ENCODE measurements at places on chromosomes 2 and 18.

DNA sequence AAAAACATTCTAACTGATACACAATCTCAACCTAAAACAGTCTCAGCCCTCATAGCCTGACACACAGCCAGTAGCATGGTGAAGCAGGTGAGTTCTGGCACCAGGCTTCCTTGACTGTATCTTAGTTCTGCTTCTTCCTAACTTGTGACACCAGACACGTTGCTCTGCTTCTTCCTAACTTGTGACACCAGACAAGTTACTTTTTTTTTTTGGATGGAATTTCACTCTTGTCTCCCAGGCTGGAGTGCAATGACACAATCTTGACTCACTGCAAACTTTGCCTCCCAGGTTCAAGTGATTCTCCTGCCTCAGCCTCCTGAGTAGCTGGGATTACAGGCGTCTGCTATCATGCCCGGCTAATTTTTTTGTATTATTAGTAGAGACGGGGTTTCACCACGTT, 6.7 kb upstream of the ATG16L1 start:
- DNase-seq = no peak

DNA sequence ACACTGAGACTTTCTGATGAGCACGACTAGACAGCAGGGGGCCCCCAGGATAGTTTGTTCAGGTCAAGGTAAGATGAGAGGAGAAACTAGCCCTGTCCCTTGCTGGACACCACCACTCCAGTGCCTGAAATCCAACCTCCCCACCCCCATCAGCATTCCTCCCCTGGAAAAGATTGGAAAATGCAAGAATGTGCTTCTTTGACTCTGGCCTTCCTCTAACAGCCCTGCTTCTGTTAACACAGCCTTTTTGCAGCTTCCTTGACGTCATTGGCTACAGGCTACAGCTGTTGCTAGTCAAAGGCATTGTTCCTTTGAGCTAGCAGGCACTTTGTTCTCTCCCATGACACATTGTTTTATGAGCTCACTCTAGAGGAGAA, 20.1 kb upstream of the LTBP1 start:
- DNase-seq = no peak

DNA sequence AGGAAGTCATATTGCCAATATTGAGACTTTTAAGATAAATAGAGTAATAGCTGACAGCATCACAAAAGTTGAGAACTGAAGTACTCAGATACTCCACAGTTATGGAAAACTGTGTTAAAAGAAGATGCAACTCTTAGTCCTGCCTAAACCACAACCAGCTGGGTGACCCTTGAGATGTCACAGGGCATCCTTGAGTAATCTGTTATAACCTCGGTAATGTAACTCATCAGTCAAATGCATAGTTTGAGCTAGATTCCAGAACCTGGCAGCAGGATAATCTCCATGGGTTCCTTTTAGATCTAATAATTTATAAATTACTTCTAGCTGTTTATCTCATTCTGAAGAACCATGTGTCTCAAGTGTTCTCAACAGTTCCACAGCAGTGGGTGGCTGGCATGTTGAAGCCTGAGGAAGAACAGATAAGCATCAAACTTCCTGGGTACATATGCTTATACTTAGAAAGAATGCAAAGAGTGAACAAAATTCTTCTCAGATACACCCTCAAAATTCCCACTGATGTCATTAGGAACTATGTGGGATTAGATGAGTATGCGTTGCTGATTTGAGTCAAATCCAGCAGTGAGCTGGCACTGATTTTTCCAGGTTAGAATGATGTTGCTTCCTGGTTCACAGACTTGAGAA, 304.1 kb upstream of the ERBB4 start:
- no peak for DNase-seq

- DNase-seq = no peak
These were observed 12.1 kb upstream of the ARMC9 start for GRCh38 chr2:231186325-231186724.

DNA sequence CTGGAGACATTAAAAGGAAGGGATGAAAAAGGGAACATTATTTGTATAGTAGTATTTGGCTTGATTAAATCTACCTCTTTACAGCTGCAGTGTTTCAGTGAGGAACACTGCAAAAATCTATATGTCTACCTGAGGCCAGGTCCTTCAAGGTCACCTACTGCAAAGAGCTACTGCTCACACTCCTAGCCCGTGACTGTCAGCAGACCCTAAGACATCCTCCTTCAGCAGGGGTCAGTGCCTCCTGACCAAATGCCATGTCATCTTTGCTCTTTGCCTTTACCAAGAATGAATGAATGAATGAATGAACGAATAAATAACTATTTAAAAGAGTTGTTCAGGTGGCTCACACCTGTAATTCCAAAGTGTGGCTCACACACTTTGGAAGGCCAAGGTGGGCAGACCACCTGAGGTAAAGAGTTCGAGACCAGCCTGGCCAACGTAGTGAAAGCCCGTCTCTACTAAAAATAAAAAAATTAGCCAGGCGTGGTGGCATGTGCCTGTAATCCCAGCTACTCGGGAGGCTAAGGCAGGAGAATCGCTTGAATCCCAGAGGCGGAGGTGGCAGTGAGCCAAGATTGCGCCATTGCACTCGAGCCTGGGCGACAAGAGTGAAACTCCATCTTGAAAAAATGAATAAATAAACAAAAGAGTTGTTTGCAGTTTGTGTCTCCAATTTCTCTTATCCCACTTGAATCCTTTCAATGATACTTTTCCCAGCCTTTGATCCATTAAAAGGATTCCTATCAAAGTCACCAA, 84.3 kb upstream of the GRB14 start:
- no peak for DNase-seq

- DNase-seq = no peak
These were observed 11.5 kb upstream of the ALPK2 start for GRCh38 chr18:58640428-58640805.

DNA sequence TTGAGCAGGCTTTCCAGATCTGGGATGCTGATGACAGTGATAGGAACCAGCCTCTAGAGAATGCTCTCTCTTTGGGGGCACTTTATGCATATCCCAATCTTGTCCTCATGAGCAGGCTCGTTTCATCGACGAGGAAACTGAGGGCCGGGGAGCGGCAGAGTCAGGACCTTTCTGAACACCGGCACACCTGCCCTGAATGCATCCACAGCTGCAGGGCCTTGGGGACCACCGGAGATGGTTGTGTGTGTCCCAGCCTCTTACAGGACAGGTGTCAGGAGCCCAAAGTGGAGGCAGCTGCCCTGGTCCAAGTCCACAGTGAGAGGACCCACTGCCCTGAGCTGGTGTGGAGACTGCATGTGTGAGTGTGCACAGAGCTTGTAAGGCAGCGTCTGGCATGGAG, 47.6 kb upstream of the FAHD2A start:
- no peak for DNase-seq

- DNase-seq = no peak
These were observed 907.2 kb upstream of the CDH2 start for GRCh38 chr18:29084120-29084519.

GRCh38 chr2:10236571-10237391, 65.9 kb upstream of the HPCAL1 start:
- DNase-seq = no peak

- DNase-seq = no peak
These were observed 103.5 kb downstream of the NOL4 start for GRCh38 chr18:34121200-34121721.

- DNase-seq = no peak
These were observed 9.7 kb downstream of the TNS1 start for GRCh38 chr2:217993138-217993537.

GRCh38 chr2:205731583-205731981, 49.3 kb downstream of the NRP2 start:
- no peak for DNase-seq

DNA sequence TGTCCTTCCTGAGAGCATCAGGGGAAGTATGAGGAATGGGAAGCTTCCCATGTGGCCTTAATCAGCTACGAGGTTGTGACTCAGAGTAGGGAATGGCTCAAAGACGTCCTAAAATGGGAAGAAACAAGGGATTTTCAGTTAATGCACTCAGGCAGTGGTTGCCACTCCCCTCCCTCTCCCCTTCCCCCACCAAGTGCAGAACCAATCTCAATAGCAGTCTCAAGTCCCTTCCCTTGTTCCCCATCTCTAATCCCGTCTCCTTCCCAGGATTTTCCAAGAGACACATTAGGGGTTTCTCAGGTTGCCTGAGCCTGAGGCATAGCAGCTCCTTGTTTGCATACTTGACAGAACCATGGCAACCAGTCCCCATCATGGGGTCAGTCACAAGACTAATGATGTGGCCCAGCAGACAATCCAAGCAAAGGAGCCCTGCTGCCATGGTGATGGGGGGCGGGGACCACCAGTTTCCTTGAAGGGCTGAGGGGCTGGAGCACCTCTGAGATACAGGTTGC, 18.2 kb upstream of the RESP18 start:
- DNase-seq = no peak

DNA sequence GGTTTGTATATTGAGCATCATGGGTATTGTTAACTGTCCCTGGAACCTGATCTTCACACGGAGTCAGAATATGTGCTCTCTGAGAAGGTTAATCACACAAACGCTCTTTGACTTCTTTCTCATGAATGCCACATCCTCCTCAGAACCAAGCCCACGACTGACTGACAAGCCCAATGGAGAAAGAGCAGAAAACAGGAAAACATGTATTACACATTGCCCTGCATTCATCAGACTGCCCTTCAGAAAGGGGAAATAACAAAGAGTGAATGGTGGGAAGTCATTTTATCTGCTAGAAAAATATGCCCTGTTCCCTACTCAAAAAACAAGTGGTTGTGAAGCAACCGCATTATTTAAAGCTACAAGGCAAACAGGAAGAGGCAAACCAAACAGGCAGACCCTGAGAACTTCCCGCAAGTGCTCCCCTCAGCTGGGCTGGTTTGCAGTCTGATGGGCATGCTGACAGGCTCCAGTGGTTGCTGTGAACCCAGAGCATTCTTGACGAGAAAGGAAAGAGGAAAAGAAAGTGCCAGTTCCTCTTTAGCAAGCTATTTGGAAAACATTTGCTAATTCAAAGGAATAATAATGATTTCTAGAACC, 172.9 kb upstream of the SETBP1 start:
- DNase-seq = peak; percentile 67

- no peak for DNase-seq
These were observed 67.0 kb downstream of the EIF5B start for GRCh38 chr2:99404039-99404796.

GRCh38 chr18:77530732-77531131, 281.1 kb downstream of the GALR1 start:
- DNase-seq = no peak

DNA sequence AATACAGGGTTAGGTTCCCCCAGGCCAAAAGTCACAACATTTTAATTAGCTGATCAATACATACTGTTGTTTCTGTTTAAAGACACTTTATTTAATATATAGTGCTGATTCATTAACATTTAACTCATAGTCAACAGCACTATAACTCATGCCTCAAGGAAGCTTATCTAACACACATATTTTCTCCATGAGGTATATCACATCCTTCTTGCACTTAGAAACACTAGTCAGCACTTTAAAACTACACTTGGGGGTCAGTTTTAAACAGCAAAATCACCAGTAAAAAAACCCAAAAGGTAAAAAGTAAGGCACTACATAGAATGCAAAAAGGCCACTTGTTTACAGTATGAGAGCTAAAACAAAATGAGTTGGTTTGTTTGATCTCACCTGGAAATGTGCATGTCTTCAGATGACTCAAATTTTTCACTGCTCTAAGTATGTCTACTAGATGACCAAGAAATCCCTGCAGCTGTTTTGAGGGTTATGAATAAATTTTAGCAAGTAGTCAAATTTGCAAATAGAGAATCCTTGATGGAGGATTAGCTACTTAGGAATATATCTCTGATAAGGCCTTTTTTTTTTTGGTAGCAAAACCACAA, 54.1 kb upstream of the EPB41L5 start:
- DNase-seq = no peak

- no peak for DNase-seq
These were observed 280.7 kb upstream of the HNRNPA3 start for GRCh38 chr2:176931588-176932563.

- DNase-seq = no peak
These were observed 205.9 kb upstream of the STK17B start for GRCh38 chr2:196376984-196377877.

DNA sequence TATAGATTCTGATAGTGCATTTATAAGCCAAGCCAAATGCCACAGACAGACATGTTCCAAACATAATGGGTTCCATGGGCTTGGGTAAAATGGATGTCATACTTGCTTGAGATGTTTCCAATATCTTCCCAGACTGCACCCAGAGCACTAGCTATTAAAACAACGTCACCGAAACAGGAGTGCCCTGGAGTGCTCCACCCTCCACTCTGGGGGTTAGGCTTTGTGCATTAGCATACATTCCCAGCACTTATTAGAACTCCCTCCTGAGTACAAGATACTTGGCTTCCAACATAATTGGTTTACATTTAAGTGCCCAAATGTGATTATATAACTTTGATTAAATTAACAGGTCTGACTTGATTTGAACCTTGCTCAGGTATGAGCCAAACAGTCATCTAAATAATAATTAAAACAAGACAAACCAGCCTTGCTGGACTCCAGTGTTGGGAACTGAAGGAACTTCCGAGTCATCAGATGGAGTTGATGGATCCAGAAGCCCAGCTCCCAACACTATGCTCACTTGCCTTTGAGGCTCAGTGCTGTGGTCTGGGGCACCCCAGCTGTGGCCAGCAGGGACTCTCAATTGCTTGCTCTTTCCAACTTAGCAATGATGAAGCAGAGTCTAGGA, 60.5 kb upstream of the LGALSL start:
- no peak for DNase-seq

DNA sequence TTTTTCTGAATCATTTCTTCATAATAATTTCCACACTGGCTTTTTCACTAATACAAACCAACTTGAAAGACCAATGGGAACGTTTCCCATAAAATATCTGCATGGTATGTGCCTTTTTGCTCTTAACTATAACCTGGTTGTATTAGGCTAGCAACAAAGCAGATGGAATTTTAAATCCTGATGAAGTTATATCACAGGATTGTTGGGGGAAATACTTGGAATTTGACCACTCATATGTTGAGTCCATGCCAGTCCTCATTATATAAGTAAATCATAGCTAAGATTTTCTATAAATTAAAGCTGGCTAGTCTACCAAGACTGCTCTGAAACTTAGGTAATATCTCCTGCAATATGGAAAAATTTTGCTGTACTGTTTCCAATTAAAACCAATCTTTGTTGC, 99.5 kb downstream of the TANC1 start:
- no peak for DNase-seq

GRCh38 chr2:4762951-4763376, 929.2 kb upstream of the SOX11 start:
- no peak for DNase-seq

- DNase-seq = no peak
These were observed 65.6 kb downstream of the CYP26B1 start for GRCh38 chr2:72082021-72082601.

GRCh38 chr2:66344087-66344663, 90.8 kb upstream of the MEIS1 start:
- no peak for DNase-seq

DNA sequence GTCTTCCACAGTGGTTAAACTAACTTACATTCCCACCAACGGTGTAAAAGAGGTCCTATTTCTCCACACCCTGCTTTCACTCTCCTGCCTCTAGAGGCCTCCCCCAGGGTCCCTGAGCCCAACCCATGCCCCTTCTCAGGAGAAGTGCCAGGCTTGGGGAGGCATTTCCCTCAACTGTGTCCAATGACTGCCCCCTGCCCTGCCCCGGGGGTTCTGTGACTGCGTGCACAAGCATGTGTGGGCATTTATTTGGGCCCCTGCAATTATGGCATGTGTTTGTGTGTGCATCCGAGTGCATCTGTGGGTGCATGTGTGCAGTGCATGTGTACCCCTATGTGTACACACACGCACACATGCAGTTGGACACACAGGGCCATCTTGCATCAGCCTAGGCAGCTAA, 57.3 kb downstream of the INHBB start:
- no peak for DNase-seq

- DNase-seq = no peak
These were observed 27.2 kb downstream of the PPP3R1 start for GRCh38 chr2:68225119-68225632.

Measured in CD4-positive, alpha-beta T cell treated with Interferon gamma for 1 hour (primary cell).